ENCODE measurements at places on chromosomes 3 and 15.
A peak's percentile ranks its signal among the peaks of the same experiment; 100 is the strongest.

DNA sequence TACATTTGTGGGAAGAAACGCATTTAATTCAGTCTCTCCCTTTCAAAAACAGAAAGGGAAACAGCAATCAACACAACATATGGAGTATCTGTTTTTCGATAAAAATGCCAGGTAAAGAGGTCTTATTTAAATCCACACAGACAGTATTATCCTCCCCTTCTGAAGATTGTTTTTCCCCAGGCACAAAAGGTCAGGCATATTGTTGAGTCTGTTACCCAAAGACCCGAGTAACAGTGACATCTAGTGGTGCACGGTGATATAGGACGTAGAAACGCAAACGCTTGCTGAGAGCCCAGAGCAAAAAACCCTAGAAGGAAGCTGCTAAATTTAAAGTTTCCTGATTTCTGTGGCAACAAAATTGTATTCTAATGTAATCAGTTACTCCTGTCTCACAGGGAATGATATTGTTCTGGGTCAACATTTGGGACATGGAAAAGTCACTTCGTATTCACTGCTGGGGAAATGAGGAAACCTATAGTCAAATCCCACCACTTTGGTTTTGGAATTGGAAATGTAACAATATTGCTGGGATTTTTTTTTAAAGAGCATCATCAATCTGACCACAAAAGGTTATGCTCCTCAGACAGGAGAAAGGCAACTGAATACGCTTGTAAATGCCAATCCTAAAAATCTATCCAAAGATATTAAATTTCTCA is 312.7 kb upstream of the CCDC54 start:
- DNase-seq = peak; percentile 29

DNA sequence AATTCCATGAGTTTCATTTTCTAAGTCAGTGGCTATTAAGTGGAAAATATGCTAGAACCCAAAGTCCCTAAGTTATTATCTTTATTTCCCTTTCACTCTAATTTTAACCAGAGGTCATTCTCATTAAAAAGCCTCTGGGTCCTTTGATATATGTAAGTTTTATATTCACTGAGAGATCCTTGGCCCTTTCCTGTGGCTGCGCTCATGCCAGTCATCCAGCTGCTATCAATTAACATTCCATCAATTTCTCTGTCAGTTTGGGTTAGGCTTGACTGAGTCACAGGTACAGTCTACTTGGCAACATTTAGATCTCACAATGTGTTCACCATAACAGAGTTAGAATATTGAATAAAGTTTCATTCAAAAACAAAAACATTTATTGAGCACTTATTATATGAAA is 58.0 kb upstream of the FBN1 start:
- DNase-seq = no peak

GRCh38 chr3:140067487-140067886 is 132.5 kb downstream of the CLSTN2 start:
- no peak for DNase-seq

- no peak for DNase-seq
These were observed 31.7 kb downstream of the ALCAM start for GRCh38 chr3:105398437-105398836.

DNA sequence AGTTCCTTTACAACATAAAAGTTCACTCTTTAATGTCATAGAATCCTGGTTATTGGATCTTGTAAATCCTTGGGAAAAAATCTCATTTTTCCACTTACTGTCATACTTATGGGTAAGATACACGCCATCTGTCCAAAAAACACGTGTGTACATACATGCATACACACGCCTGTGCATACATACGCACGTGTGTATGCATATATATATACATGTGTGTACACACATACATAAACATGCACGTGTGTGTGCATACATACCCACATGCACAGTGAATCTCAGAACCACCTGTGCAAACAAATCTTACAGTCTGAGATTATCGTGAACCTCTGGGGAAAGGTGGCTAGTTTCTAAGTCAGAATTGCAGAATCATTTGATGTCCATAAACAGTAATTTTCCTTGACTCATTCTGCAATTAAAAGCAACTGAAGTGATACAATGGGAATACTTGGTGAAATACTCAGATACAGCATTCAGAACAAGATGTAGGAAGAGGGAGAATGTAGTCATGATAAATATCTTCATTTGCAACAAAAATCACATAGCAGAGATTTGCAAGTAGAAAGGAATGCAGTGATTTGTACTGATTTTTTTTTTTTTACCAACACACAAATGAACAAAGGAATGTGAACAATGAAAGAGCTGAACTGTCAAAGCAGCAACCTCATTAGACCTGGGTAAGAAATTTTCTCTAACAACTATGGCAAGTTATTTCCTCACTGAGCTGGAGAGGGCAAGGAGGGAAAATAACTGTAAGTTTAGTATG is 160.6 kb upstream of the POU1F1 start:
- DNase-seq = no peak

DNA sequence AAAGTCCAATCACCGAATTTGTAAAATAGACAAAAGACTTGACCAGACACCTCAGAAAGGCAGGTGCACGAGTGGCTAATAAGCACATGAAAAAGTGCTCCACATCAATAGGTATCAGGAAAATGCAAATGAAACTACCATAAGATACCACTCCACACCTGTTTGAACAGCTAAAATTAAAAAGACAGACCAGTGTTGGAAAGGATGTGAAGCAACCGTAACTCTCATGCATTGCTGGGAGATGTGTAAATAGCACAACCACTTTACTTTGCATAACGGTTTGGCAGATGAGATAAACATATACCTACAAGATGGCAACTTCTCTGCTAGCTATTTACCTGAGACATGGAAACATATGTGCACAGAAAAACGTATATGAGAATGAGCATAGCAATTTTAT is 56.9 kb downstream of the CADPS start:
- no peak for DNase-seq

DNA sequence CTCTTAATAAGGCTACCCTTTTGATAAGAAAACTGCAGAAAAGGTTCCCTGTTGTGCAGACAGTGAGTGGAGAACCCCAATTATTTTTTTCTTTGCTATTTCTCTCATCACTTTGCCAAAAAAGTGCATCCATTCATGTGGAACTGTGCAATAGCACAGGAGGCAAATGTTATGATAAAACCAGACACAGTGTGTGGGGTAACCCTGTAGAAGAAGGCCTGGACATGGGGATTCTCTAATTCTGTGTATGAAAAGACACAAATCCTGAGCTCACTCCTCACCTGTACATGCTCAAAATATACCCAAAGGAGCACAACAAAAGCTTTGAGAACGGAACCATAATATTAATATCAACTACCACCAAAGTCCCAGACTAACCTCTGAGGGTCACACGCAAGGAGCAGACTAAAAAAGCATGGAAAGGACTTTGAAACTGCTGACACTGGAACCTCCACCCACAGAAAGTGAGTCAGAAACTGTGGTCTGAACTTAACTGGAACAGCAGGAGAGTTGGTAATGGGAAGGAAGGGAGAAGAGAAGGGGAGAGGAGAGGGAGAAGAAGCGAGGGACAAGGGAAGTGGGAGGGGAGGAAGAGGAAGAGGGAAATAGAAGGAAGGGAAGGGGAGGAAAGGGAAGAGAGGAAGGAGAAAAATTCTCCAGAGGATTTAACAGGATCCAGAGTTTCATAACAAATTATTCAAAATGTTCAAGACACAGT is 299.9 kb downstream of the TBC1D5 start:
- no peak for DNase-seq

DNA sequence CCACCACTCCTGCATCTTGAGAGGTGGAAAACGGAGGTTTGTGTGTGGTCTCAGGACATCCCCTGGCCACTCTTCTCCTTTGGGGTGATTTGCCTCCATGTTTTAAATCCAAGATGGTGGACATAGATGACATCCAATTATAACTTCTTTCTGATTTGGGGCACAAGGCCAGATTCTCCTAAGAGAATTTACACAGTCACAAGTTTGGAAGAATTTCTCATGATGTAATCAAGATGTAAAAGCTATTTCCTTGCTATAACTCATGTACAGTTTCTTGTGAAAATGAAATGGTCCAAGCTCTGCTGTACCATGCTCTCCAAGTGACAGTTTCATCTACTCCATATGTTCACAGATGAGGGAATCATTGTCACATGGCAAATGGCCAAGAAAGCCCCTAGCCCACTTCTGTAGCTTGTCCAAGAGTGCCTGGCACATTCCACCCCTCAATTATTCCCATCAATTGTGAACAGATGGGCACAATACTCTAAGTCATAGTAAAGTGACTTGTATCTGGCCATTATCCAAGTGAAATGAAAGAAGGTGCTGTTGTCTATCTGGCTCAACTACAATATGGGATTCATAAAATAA is 134.6 kb upstream of the ROPN1 start:
- no peak for DNase-seq

- no peak for DNase-seq
These were observed 84.4 kb downstream of the MYLK start for GRCh38 chr3:123799544-123800361.

DNA sequence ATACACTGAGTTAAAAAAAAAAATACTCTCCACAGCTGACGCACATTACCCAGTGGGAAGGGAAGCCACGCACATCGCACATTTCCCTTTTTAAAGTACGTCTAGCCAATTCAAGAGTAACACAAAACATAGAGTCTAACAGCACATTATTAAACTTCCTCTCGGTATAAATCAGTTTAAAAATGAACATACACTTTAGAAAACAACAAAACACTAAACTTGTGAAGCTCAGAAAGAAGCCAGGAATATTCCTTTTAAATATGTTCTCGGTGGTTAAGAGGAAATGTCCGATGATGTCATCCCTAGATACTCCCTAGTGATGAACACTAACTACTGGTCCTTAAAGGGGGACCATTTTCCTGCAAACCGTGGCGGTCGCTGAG is 721 bp downstream of the MYEF2 start:
- DNase-seq = no peak

DNA sequence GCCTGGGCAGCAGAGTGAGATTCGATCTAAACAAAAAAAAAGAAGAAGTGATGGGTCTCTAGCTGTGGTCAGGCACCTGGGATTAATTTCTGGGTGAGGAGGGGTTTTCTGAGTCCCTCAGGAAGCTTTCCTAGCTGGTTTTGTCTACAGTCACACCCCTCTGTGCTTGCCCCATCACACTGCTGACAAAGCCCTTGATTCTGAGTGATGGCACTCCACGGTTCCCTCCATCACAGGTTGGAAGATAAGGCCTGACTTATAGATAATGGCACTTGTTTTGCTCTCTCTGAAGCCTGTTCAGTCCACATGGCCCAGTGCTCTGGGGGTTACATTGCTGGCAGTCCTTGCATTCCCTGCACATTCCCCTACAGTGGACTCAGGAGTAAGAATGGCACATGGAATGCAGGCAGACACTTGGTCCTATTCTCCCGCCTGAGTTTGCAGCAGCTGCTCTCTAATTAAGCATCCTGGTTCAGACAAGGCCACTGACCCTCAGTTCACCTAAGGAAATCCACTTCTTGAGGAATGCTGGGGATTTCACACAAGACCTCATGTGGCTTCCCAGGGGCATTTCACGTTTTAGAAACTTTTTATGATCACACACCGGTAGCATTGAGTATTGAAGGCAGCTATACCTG is 81.0 kb upstream of the NMNAT3 start:
- DNase-seq = no peak

GRCh38 chr15:27382361-27383025 is 411.5 kb downstream of the GABRG3 start:
- DNase-seq = no peak

DNA sequence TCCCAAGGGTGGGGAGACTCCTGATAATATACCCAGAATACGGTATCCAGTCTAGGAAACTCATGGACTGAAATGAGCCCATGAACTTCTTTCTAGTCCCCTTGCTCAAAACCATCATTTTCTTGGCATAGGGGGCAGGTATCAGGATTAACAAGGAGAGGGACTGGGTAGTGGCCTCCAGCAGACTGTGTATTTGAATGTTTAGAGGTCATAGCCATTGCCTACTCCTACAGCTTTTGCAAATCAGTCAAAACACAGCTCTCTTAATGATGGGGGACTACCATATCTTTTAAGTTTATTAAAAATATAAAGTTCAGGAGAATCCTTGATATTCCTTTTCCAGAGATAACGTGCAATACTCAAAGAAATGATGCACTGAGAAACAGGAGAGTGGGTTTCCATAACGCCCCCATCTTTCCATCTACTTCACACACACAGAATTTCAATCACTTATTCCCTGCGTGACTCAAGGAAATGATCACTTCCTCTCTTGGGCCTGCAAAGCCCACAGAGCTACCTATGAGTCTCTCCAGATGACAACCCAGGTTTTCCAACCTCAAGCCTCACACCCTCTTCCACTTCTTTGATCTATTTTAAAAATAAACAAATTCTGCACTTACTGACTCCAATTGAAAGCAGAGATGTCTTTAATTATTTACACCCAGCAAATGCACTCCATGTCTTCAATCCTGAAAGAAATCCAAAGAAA is 584.0 kb upstream of the LMCD1 start:
- peak; percentile 22 for DNase-seq

DNA sequence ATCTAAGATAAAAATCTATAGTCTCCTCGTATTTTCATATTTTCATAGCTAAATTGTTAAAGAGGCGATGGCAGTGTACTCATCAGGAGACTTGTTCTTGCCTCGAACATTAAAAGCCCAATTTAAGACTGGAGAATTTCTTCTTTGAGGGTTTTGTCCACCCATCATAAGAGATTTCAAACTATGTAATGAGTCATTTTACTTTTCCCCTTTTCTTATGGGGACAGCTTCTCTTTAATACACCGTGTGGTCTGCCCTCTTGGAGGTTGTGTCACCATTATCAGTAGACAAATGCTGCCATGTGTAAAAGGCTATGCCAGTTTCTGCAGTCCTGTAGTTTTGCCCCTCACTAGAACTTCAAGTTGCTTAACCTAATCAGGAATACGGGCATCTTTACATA is 16.9 kb downstream of the TGFBR2 start:
- no peak for DNase-seq

DNA sequence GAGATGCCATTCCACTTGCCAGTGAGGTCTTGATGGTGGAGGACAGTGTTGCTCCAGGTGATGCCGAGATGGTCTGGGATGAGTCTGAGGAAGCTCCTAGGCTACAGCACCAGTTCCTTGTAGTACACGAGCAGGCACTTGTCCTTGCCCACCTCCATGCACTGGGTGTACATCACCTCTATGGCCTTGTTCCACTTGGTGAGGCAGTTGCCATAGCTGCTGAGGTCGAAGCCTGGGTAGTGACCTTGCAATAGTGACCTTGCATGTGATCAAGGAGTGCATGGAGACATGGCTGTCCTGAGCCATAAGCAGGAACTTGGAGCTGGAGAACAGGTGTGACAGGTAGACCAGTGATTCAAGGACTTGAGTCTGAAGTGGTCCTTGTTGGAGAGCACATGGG is 47.6 kb downstream of the CDIN1 start:
- DNase-seq = no peak

- DNase-seq = no peak
These were observed 58.1 kb downstream of the TM4SF4 start for GRCh38 chr3:149532489-149533180.

- no peak for DNase-seq
These were observed 14.2 kb downstream of the AMOTL2 start for GRCh38 chr3:134360046-134360445.

- no peak for DNase-seq
These were observed 60.6 kb upstream of the GOLGA8B start for GRCh38 chr15:34644061-34644460.

- no peak for DNase-seq
These were observed 95.2 kb downstream of the CHSY1 start for GRCh38 chr15:101156509-101157159.

GRCh38 chr15:93333796-93334195 is 244.8 kb upstream of the RGMA start:
- DNase-seq = no peak
